ENCODE measurements at places on chromosomes 4 and X.

DNA sequence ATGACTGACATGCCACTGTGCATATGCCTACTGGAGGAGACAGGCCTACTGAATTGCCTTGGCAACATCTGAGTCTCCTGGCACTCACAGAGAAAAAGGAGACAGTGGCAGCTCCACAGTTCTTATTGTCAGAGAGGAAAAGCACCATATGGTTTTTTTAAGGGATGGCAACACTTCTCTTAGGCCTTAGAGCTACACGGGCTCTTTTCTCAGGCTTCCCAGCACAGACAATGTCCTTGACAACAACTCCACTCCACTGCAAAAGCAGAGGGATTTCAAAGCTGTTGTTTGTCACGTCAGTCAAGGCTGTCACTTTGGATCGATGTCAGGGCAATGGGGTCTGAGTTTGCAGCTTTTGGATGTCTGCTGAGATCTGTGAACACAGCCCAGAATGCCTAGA, 4.7 kb upstream of the CLCN4 start:
- no peak for DNase-seq

- DNase-seq: no peak
These were observed 11.4 kb upstream of the SORCS2 start for GRCh38 chr4:7180938-7181337.

DNA sequence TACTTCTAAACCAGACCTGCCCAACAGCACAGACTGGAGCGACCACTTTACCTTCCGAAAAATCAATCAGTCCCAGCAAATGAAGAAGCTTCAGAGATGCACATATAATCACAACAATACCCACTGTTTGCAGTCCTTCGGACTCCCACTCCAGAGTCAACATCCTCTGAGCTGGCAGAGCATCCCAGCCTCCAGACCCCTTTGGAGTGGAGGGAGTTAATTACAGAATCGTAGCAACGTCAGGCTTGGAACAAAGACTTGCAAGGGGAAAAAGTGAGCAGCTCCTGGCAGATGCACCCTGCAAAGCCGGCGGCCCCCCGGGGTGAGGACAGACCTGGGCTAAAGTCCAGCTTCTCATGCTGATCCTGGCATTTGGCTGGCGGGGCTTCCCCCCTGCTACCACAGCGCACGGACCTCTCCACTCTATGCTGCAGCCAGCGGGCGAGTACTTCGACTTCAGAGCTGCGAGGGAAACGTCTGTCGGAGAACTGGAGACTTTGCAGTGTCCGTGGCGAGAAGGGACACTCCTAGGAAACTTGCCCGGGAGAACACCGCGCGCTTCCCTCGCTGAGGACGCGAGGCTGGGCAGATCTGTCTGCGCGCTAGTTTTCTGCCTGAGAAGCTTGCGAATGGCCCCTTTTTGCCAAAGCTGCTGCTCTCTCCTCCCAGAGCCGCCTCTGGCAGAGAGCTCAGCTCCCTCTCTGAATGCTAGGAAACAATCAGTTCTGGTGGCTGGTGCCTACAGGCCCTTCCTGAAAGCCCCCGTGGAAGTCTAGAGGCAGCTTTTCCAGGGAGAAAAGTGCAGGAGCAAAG, 283.7 kb downstream of the PACRGL start:
- DNase-seq: no peak

DNA sequence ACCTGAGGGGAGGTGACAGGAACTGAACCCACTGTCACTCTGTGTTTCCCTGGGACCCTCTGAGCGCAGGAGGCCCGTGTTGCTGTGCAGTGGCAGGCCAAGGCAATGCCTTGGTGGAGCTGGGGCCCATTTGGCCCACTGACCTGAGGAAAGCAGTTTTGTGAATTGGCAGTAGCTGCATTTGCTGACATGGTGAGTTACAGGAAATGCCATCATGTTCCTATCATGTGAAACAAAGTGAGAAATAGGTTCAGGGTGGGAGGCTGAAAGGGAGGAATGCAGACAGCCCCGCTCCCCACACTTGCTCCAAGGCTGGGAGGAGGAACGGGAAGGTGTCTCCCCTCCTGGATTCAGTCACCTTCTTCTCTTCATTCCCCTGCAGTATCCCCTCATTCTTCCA, 146.1 kb downstream of the PTTG2 start:
- DNase-seq: no peak

DNA sequence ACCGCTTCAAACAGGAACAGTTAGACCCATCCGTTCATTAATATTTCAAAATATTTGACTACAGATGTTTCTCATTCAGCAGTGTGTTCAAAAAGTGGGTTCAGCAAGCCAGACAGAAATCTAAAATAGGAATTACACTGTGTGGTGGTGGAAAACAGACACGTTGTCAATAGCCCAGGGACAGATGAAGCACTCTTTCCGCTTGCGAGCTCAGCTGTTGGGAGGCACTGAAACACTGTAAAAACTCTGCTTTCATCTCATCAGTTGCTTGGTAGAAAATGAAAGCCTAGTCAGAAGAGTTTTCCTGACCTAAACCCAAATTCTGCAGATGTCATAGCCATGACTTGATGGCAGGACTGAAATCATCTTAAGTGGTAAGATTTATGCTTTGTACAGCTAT, 38.5 kb downstream of the LRP2BP start:
- DNase-seq: no peak

DNA sequence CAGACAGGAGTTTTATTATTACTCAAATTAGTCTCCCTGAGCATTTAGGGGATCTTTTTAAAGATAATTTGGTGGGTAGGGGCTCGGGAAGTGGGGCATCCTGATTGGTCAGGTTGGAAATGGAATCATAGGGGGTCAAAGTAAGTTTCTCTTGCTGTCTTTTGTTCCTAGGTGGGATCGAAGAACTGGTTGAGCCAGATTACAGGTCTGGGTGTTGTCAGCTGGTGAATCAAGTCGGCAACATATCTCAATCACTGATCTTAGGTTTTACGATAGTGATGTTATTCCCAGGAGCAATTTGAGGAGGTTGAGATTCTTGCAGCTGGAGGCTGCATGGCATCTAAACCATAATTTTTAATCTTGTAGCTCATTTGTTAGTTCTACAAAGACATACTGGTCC, 629.5 kb upstream of the AMOT start:
- DNase-seq: no peak

- no peak for DNase-seq
These were observed 146.7 kb upstream of the MAP3K15 start for GRCh38 chrX:19661961-19662360.

DNA sequence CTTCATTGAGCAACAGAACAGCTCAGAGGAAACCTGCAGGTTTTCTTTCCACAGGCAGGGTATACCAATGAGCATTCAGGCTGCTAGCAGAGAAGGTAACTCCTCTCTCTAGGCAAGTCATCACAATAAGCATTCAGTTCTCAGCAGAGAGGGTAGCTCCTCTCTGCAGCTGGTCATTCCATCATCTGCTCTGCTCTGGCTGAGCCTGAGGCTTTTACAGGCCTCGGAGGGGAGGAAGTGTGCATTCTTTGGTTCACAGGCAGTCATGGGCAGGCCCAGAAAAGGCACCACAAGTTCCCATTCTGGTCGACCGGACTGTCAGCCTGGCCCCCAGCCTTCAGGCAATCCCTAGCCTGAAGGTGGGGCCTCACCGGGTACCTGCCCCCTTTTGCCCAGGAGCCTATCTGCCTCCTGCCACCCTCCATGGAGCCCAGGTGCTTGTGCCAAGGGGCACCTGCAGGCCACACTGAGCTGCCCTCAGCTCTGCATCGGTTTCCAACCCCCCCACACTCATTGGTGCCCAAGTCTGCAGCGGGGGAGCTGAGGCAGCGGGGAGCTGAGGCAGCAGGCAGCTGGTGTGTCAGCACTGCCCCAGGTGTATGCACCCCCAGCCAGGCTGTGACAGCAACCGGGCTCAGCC, 83.1 kb downstream of the PRDM5 start:
- DNase-seq: no peak

- DNase-seq: no peak
These were observed 290.9 kb downstream of the KCTD8 start for GRCh38 chr4:44157611-44158277.

- DNase-seq: no peak
These were observed 210.7 kb downstream of the MAML3 start for GRCh38 chr4:139943277-139943676.

DNA sequence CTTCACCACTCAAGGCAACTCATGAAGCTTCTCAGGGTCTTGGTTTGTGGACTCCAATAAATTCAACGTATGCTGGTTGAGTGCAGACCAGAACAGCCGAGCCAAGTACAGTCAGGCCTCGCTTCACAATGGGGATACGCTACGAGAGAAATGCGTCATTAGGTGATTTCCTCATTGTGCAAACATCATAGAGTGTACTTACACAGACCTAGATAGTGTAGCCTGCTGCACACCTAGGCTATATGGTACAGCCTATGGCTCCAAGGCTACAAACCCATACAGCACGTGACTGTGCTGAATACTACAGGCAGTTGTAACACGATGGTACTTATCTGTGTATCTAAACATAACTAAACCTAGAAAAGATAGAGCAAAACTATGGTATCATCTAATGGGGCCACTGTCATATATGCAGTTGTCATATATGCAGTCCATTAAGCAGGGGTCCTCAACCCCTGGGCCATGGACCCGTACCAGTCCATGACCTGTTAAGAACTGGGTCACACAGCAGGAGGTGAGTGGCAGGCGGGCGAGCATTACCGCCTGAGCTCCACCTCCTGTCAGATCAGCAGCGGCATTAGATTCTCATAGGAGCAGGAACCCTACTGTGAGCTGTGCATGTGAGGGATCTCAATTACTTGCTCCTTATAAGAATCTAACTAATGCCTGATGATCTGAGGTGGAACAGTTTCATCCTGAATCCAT, 31.5 kb downstream of the RTL5 start:
- no peak for DNase-seq

DNA sequence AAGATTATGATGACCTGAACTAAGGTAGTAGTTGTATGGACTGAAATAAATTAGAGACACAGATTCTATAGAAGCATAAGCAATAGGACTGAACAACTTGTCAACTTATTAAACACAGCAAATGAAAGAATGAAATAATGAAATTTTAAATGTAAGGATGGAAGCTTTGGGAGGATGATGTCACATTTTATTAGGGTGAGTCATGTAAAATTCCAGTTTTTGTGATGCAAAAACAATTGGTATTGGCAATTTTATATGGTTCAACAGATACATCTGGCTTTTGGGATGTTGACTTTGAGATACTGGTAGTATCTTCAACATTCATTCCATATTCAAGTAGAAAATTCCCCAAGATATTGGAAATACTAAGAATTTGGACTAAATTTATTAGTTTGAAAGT, 72.7 kb upstream of the IL15 start:
- DNase-seq: no peak

DNA sequence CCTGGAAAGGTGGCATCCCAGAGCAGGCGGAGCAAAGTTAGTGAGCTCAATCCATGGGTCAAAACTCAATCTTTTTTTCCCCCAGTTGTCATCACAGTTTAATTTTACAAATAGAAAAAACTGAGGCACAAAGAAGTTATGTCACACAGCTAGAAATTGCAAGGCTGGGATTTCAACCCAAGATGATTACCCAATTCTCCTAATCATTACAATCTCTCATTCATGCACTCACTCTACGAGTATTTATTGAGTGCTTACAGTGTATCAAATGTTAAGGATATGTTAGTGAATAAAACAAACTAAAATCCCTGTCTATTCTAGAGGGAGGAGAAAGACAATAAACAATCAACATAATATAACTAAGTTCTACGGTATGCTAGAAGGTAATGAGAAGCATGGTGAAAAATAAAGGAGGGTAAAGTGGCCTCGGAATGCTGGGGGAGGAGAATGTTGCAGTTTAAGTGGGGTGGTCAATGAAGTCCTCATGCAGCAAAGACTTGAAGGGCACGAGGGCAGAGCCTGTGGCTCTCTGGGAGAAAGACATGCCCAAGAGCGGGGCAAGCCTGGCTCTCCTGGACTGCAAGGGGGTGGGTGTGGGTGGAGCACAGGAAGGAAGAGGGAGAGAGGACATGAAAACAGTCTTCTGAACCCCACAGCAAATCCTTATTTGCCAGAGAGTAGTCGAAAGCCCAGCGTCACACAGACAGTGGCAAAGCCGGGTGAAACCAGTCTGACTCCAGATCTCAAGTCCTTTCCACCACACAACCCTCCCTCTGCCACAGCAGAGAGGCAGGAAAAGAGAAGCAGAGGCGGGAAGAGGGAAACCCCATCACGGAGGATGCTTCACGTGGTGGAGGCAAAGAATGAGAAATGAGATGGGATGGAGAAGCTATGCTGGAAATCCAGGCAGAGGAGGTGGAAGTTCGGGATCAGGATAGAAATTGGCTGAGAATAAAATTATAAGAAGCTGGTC, 48.3 kb downstream of the RAB33B start:
- DNase-seq: no peak

DNA sequence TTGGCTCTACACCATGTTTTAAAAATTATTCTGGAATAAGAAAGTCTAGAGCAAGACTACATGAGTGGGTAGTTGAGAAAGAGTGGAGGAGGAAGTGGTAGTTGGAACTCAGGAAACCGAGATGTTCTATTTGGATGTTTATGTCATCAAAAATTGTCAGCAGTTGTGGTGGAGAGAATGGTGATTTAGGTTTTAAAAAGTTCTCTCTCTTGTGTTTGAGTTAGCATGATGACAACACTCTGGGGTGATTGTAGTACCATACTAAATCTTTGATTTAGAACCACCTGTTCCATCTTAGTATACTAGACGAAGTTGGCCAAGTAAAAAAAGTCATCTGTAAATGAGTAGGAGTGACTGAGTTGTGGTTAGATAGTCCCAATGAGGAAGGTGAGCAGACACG, 40.7 kb downstream of the KLHL2 start:
- DNase-seq: no peak

GRCh38 chr4:163495900-163496299, 1.4 kb downstream of the TMA16 start:
- no peak for DNase-seq

GRCh38 chr4:124025428-124025827, 628.8 kb downstream of the SPRY1 start:
- no peak for DNase-seq

- DNase-seq: peak; percentile 24
These were observed 81.9 kb upstream of the QRFPR start for GRCh38 chr4:121462660-121463261.

DNA sequence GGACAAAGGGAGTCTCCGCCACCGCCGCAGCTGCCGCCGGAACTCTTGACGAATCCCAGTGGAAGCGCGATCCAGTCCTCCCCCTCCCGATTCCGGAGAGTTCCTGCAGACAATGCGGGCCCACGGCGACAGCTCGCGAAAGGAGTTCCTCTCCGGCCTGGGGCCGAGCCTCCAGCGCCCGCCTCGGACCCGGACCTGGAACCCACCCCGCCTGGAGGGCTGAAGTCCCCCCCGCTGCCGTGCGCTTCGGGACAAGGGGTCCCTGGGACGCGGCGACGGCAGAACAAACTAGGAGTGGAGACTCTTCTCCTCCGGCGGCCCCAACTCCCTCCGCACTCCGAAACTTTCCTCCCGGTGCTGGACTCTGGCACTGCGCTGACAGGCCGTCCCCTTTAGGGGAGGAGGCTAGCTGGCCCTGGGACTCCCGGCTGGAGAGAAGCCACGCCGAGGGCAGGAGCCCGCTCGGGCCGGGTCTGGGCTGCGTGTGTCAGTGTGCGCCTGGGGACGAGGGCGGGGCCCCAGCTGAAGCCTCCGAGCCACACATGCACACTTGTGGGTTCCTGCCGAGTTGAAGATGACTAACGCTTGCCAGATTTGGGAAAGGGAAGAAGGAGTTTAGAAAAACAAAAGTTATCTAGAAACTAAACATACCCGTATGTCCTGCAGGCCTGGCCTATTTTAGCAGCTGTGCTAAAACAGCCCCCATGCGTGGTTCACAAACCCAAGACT, at the start of gene ANTXR2:
Gene ANTXR2, minus strand, starts transcription at position 486 of the 729 bp plus-strand sequence. CDS start 669 bp downstream, outside the sequence.
- peak; percentile 93 for DNase-seq
